Stomach (tissue), 19 donors: ENCODE measurements at places on chromosomes 16 and 17. TPM values are rescaled to one million over a fixed set of nuclear protein-coding genes. Genes with fewer than 3 reads are reported as not detected.

HAGHL gene
- total RNA-seq = 3.3 TPM

ZMYND15 gene
- total RNA-seq = not detected

CCL1 gene
- not detected for total RNA-seq

MPP3 gene
- 22.8 TPM for total RNA-seq

HOXB4 gene
- total RNA-seq = not detected

TTLL6 gene
- not detected for total RNA-seq

KRTAP4-6 gene
- total RNA-seq = not detected

ZG16 gene
- not detected for total RNA-seq

HBQ1 gene
- total RNA-seq = not detected

CDH15 gene
- not detected for total RNA-seq

ENPP7 gene
- not detected for total RNA-seq

TMEM238L gene
- 72.4 TPM for total RNA-seq

CALCOCO2 gene
- total RNA-seq = 72.2 TPM

SLFN5 gene
- total RNA-seq = 25.0 TPM

SPIRE2 gene
- total RNA-seq = 230 TPM

BMERB1 gene
- 4.6 TPM for total RNA-seq

TIGD7 gene
- not detected for total RNA-seq

TBC1D3I gene
- 5.8 TPM for total RNA-seq

FOXF1 gene
- total RNA-seq = 26.3 TPM

SNX20 gene
- total RNA-seq = 0.92 TPM

TBC1D3E gene
- not detected for total RNA-seq

PRDM7 gene
- total RNA-seq = not detected

WSCD1 gene
- total RNA-seq = 0.72 TPM

USP31 gene
- 9.9 TPM for total RNA-seq

TCAP gene
- 0.92 TPM for total RNA-seq

HS3ST4 gene
- total RNA-seq = 1.7 TPM

ZNF785 gene
- total RNA-seq = 8.9 TPM

CCT6B gene
- not detected for total RNA-seq

SKAP1 gene
- 3.2 TPM for total RNA-seq

GRIN2A gene
- 0.55 TPM for total RNA-seq

NKD1 gene
- total RNA-seq = 9.2 TPM

NOG gene
- total RNA-seq = not detected

THAP11 gene
- 73.7 TPM for total RNA-seq

CAPN15 gene
- total RNA-seq = 235 TPM

ALOX15 gene
- 1.2 TPM for total RNA-seq

MYO15B gene
- total RNA-seq = 138 TPM

TMIGD1 gene
- total RNA-seq = not detected

MAP2K3 gene
- total RNA-seq = 31.0 TPM

ALOX15B gene
- total RNA-seq = 1.5 TPM

GCSH gene
- total RNA-seq = 4.9 TPM

P2RX5 gene
- 9.6 TPM for total RNA-seq

PLCG2 gene
- 52.7 TPM for total RNA-seq

SMIM36 gene
- not detected for total RNA-seq

SLFN13 gene
- total RNA-seq = 21.7 TPM

RNF43 gene
- total RNA-seq = 6.4 TPM

CACNG3 gene
- not detected for total RNA-seq

TEDC2 gene
- not detected for total RNA-seq

GRB7 gene
- total RNA-seq = 33.3 TPM

CPPED1 gene
- 19.7 TPM for total RNA-seq

CHST5 gene
- 3.6 TPM for total RNA-seq

HOXB8 gene
- 8.4 TPM for total RNA-seq

LRRC36 gene
- 33.0 TPM for total RNA-seq

PGAP6 gene
- total RNA-seq = 129 TPM

TERB1 gene
- not detected for total RNA-seq

STH gene
- total RNA-seq = not detected
